ENCODE measurements at places on chromosomes 16 and 17.

DNA sequence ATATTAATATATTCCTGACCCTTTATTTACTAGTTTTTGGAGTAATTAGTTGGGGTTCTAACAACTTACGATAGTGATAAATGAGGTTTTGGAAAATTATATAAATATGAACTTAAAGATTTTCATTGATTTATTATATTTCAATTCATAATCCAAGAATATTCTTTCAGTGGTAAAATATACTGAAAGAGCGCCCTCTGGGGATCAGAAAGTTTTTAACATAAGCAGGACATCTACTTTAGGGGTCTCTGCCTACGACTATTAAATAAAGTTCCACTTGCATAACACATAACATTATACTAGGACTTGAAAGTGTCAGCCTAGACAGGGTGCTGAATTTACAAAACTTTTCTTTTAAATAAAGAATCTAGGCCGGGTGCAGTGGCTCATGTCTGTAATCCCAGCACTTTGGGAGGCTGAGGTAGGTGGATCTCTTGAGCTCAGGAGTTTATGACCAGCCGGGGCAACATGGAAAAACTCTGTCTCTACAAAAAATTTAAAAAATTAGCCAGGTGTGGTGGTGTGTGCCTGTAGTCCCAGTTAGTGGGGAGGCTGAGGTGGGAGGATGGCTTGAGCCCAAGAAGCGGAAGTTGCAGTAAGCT, 15.6 kb downstream of the RFWD3 start:
- no peak for DNase-seq

DNA sequence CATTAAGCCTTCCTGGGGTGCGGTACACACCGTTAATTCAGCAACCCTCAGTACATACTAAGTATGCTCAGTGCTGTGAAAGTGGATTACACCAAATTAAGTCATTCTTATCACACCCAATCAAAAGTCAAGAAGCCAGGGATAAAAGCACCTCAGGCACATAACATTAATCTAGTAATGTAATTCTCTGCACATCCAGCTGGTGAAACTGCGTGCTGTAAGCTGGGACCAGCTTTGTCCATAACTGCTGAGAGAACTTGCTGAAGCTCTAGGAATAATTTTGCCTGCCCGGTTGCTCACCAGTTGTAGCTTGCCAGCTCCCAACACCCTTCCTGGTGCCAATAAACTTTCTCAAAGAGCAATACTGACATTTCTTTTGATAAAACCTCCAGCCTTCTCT, 44.9 kb downstream of the SLC47A1 start:
- no peak for DNase-seq

- peak; percentile 72 for DNase-seq
Measured at GRCh38 chr17:51427856-51428255, 167.5 kb downstream of the UTP18 start.

- DNase-seq, result no peak
Measured at GRCh38 chr16:951660-952301, 19.0 kb downstream of the LMF1 start.

GRCh38 chr16:84614968-84615813, 2.7 kb downstream of the COTL1 start:
- no peak for DNase-seq

DNA sequence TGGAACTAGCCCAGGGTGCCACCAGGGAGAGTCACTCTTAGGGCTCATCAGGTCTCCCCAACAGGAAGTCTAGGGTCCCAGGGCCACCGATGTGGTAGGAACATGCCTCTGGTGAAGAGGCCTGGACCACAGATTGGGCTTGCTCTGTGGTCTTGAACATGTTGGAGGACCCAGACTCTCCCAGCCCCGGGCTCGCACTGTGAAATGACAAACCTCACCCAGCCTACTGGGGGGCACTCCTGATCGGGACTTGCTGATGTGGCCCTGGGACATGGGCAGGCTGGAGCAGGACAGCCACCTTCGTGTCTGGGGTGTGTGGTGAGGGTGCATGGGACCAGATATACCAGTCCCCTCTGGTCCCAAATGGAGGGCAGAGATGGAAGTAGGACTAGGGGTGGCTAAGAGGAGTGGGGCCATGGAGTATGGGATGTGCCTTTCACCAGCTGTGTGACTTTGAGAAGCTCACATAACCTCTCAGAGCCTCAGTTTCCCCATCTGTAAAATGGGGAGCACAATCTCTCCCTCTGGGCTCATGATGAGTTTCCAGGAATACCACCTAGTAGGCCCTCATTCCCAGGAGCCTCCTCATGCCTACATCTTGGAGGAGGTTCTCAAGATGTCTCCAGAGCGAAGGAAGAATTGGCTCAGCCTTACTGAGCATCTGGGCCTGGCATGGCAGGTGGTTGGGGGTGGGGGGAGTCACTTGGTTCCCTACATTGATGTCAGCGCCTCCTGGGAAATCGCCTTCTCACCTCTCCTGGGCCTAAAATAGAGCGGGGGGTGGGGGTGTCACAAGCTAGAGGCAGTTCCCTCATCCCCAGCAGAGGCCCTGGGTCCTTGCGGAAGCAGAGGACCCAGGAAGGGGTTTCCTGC, 1.5 kb upstream of the ADAM11 start:
- DNase-seq, result no peak

DNA sequence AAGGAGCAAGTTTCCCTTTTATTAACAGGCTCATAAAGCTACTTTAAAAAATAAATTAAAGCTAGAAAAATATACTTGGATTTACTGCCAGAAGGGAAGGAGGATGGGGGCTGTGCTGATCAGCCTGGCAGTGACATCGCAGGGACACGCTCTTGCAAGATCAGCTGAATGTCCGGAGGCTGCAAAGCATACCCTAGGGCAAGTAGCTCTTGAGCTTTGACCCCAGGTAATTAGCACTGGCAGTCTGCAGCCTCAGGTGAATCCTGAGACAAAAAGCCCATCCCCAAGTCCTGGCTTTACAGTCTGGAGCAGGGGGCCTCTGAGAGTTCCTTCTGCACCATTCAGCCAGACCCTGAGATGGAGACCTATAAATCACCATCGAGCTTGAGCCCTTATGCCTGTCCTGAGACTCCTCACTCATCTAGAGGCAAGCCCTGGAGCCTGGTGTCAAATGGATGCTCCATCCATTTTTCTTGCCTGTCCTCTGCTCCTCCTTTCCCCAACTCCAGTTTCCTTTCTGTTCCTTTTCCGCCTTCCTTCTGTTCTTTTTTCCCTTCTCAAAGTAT, 131.7 kb downstream of the TMEM114 start:
- no peak for DNase-seq

- no peak for DNase-seq
Measured at GRCh38 chr17:78343187-78343542, 16.7 kb downstream of the SOCS3 start.

DNA sequence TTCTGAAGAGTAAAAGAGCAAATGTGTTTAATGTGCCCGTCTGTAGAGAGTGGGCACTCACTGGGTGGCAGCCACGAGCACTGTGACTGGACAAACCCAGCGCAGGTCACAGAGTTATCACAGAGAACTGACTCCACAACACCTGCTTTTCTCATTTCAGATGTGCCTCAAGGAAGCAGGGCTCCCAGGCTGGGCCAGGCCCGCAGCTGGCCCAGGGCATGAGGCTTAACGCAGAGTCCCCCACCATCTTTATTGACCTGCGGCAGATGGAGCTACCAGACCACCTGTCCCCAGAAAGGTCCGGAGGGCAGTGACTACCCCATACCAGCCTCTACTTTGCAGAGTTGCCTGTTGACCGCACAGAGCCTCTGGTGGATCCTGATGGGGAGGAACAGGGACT, 11.9 kb downstream of the DNAAF8 start:
- no peak for DNase-seq

GRCh38 chr17:67139289-67139688, 94.9 kb downstream of the CACNG1 start:
- DNase-seq, result no peak

GRCh38 chr17:31320241-31320640, 1.2 kb downstream of the EVI2A start:
- DNase-seq, result no peak

- no peak for DNase-seq
Measured at GRCh38 chr16:26901196-26901861, 165.4 kb upstream of the C16orf82 start.
